GM19239 (cell line): ENCODE measurements at places on chromosomes 2 and 18.

DNA sequence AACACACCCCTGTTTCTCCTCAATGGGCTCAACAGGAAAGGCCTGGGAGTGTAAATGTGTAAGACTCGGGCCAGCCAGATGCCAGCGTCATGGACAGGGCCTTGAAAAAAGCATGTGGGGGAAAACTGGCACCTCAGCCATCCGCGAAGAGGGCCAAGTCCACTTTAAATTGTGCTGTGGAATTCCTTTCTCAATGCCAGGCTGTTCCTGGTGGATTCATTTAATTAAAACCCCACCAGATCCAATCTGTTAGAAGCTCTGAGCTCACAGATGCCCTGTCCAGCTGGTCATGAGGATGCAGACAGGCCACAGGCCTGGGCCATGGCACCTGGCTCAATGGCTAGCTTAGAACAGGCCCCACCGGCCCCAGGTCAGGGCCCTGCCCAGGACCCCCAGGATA, 24.8 kb downstream of the KCNK3 start:
- no peak for DNase-seq

GRCh38 chr2:85516653-85517389, 22.1 kb upstream of the MAT2A start:
- no peak for DNase-seq

DNA sequence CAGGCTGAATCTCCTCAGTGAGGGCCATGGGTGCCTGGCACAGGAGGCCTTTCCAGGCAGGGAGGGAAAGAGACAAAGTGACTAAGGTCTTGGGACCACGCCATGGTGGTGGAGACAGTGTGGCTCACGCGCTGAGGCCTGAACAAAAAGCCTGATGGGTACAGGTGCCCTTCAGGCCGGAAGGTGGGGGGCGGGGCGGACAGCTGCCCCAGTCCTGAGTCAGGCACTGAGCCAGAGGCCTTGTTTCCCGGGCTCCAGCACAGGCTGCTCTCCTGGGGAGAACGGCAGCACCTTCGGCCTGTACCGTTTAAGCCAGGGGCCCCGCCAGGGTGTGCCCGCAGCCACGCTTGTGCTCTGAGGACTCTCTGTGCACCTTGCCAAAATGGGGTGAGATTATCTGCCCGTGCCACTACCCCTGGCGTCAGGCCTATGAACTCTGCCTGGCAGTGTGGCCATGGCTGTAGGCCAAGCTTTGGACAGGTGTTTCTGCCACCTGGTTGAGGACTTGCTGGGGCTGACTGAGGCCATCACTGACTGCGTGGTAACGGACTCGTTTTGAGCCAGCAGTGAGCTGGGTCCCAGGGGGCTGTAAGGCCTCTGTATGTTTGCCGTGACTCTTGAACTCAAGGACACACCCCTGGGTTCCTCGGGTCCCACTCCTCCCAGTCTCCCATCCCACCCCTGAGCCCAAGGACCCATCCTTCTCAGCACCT, 31.7 kb upstream of the DNMT3A start:
- no peak for DNase-seq

DNA sequence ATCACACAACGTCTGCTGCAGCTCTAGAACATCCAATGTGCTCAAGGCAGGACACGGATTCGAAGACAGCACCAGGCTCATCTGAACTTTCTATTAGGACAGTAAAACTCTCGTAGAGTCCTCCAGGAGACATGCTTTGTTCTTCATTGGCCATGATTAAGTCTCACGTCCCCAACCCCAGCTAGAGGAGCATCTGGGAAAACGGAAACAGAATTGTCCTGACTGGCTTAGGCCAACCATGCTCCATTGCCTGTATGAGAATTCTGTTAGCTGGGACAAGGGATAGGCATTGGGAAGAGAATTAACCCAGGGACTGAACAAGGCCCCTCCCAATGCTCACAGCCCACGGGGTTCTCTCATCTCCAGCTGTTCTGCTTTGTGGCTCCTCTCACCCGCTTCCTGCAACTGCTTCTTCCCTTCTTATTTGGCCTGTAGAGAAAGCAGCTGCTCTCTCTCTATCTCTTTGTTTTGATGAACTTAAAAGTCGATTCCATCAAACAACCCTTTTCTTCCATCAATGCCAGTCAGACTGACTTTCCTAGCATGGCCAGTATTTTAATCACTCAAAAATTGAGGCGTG, 75.6 kb downstream of the C1QL2 start:
- DNase-seq, result no peak

GRCh38 chr2:240465268-240465764, 29.9 kb downstream of the GPC1 start:
- DNase-seq, result no peak

GRCh38 chr2:236173729-236174607, 5.8 kb upstream of the GBX2 start:
- no peak for DNase-seq

DNA sequence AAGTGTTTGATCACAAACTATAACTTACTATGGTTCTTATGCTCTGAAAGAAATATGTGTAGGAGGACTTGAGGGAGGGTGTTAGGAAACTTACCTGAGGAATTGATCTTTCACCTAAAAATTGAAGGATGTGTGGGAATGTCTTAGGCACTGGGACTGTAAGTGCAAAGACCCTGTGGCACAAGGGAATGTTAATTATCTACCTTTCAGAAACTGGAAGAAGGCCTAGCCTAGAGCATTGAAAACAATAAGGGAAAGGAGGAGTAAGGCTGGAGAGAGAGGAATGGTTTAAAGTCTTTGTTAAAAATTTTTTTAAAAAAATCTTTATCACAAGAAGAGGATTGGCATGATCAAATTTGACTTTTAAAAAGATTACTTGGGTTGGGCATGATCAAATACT, 7.9 kb downstream of the AFTPH start:
- no peak for DNase-seq

- DNase-seq, result peak; percentile 25
Measured at GRCh38 chr18:10851824-10852319, 297.5 kb downstream of the PIEZO2 start.

DNA sequence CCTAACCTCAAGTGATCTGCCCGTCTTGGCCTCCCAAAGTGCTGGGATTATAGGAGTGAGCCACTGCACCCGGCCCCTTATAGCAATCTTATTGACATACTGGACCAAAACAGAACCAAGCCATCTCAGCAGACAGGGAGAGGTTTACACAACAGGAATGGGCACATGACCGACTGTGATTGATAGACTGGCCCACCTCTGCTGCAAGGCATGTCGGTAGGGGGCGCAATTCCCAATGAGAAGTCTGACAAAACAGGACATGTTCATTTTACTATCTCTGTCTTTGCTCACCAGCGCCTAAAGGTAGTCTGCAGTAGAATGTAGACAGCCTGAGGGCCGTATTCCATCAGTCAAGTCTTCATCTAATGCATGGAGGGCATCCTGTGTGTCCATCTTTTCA, 2.0 kb downstream of the LYPD6B start:
- DNase-seq, result no peak

DNA sequence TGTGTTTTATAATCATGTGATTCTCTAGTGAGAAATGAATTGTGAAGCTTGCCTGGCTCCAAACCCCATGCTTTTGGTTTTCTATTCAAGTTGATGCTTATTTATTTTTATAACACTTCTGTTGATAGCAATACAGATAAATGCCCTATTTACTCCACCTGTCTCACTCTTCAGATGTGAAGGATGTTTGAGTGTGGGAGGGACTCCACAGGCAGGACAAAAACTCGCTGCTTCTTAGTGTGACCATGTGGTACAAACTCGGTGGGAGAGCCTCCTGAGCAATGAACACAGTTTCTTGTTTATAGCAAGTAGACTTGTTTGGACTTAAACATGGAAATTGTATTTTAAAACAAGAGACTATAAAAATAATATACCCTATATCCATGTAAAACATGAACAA, 219.7 kb downstream of the GULP1 start:
- DNase-seq, result no peak

GRCh38 chr2:19627359-19627758, 268.9 kb upstream of the OSR1 start:
- DNase-seq, result no peak
